ENCODE measurements at places on chromosomes 2 and 18.
A peak's percentile ranks its signal among the peaks of the same experiment; 100 is the strongest.

DNA sequence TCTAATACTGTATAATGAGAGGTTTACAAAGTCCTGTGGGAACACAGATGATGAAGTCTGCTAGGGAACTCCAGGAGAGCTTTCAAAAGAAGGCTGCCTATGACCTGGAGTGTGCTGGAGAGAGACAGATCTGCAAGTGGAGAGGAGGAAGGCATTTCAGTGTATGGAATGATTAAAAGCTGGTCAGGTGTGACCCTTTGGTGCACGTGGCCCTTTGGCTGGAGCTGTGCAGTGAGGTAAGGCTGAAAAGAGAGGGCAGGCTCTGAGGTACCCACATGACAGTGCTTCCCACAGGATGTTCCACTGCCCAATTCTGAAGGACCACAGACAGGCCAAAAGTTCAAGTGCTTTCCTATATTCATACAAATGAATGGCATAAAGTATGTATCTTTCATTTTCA is 157.1 kb downstream of the DYM start:
- no peak for DNase-seq

GRCh38 chr2:7992612-7993602 is 688.9 kb upstream of the ID2 start:
- DNase-seq: no peak

- no peak for DNase-seq
Measured at GRCh38 chr2:170261566-170261965, 83.6 kb downstream of the MYO3B start.

DNA sequence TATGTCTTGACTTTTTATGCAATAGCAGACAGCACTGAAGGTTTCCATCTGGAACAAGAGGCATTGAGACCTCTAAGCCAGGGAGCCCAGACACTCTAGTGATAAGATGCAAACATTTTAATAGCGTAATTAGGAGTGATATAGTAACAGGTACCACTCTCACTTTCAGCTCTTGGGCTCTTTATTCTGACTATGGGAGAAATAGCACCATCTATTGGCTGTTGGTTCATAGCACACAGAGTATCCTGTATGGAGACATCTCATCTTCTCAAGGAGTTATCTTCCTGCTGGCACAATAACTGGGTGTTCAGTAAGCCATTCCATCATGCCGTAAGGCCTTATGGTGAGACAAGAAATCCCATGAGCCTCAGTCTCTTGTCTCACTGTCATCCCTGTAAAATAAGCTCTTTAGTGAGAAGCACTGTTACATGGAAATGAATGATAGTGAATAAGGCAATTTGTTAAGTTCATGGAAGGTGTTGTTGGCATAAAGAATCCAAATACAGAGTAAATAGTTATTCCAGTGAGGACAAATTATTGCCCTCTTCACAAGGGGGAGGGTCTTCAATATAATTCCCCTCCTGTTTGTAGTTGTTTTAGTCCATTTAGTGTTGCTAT is 48.3 kb downstream of the THUMPD2 start:
- peak; percentile 33 for DNase-seq

DNA sequence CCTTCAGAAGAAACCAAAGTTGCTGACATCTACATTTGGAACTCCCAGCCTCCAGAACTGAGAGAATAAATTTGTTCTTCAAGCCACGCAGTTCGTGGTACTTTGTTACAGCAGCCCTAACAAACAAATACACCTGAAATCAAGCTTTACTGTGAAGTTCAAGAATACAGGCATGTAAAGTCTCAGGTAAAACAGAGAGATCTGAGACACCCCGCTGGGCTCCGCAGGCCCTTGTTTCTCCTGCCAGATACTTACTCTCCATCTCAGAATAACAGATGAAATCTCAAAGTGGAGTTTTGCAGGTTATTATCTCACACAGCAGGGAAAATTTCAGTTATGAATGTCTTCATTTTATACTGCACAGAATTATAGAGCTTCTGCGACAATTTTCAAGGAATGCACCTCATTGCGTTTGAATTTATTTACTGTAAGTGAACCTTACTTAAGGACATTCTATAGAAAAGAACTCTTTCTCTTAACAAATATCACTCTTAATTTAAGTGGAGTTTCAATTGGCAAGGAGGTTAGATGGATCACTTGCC is 492.4 kb upstream of the LRATD1 start:
- no peak for DNase-seq

GRCh38 chr2:219570194-219570923 is 980 bp downstream of the OBSL1 start:
- peak; percentile 21 for DNase-seq

DNA sequence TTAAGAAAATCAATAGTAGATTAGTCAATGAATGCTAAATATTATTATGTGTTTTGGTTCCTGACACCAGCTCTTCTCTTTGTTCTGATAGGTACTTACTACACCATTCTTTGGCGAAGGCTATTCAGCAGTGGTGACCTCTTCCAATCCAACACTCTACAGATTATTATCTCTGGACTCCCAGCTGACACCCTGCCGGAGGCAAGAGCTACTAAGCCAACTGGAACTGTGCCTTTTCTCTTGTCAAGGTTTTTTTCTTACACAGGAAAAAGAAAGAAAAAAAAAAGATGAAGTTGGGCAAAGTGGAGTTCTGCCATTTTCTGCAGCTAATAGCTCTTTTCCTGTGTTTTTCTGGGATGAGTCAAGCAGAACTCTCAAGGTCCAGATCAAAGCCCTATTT is 11.7 kb downstream of the CDH7 start:
- DNase-seq: no peak

- no peak for DNase-seq
Measured at GRCh38 chr2:59529726-59530125, 1023.7 kb downstream of the BCL11A start.

DNA sequence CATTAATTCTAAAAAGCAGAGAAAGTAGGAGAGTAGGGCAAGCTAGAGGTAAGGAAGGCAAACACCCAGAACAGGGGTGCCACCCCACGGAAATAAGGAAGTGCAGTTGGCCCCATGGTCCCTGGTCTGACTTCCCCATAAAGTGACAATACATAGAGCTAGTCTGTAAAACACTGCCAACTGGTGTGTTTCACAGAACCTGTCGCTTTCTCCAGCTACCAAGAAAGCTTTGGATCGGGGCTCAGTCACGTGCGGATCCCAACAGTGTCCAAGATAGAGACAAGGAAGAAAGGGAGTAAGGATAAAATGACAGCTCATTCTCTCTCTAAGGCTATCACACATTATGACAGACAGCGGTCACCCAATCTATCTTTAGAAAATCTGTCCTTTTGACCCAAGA is 36.4 kb downstream of the TBC1D8 start:
- peak; percentile 24 for DNase-seq

DNA sequence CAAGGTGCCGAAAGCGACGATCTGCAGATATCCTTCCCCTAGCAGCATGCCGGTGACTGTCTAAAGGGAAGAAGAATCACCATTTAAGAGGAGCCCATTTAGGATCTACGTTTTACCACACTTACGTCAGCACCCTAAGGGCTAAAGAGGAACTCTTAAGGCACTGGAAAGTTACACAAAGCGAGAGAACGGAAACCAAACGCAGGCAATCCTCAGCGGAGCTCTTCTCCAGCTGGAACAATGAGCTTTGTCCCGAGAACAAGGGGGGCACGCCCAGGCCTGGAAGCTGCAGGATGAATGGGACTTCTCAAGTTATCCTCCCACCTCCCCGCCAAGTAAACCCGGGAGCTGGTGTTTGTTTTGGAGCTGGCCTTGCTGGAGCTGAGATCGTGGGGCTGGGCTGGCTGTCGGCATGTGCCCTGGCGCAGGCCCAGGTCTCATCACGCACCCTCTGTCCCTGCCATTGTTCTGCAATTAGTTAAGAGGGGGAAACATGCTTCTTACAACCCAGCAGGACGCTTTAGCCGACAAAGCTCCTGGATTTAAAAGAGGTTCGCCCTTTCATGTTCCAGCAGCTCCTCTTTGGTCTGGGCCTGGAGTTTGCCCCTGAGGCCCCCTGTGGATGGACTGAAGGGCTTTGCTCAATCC is 36.4 kb downstream of the PXDN start:
- peak; percentile 70 for DNase-seq

DNA sequence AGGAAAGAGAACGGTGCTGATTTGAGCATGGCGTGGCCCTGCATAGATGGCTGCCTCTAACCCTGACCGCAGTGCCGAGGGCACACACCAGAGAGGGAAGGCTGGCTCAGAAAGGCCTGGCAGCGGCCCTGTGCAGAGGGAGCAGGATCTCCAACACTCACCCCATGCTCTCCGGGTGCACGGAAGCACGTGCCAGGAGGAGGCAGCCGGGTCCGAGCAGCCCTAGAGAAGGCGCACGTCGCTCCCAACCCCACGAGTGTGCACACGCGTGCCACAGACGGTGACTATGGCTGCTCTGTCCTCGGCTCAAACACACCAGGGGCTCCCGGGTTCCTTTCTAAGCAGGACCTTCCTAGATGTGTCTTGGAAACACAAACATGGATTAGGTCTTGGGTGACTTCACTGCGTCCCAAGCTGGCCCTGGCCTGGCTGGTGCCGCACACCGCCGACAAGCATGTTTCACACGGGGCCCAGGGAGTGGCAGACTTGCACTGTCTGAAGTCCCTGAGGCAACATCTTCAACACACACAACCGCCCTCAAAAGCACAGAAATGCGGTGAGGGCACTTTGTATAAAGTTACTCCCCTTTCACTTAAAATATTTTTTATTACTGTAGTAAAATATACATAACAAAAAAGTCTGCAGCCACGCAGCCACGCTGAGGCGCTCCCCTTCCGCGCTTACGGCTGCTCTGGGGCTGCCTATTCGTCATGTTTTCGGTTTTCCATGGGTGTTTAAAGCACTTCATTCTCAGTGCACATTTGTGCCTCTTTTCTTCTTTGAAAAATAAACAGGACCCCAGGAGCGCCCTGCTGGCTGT is 110.0 kb downstream of the ZNF516 start:
- no peak for DNase-seq

GRCh38 chr2:235301202-235302076 is 192.4 kb upstream of the AGAP1 start:
- no peak for DNase-seq

GRCh38 chr2:98808546-98808945 is 77.6 kb upstream of the MGAT4A start:
- no peak for DNase-seq

DNA sequence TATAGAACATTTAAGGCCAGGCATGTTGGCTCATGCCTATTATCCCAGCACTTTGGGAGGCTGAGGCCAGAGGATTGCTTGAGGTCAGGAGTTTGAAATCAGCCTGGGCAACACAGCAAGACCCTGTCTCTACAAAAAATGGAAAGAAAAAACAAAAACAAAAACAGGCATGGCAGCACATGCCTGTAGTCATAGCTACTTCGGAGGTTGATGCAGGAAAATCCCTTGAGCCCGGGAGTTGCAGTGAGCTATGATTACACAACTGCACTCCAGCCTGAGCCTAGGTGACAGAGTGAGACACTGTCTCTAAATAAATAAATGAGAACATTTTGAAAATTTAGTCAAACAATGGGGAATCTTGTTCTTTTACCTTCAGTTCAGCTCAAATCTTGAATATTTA is 12.1 kb upstream of the YES1 start:
- DNase-seq: no peak

- DNase-seq: no peak
Measured at GRCh38 chr18:28793901-28794300, 617.0 kb upstream of the CDH2 start.

DNA sequence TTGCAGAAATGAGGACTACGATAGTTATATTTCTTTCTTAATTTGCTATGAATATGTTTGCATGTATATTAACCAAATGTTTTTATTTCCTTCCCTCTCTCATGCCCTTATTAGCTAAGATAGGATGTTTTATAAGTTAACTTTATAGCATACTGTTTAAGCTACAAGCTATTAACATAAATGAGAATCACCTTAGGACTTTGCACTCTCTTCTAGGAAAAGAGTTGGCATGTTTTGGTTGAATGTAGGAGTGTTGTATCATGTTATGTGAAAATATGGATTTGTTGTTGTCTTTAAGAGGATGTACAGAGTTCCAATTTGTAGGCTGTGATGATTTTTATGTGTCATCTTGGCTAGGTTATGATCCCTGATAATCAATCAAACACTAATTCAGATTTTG is 467.4 kb upstream of the SETBP1 start:
- no peak for DNase-seq

- peak; percentile 75 for DNase-seq
Measured at GRCh38 chr2:85413592-85414420, 3.6 kb upstream of the CAPG start.

DNA sequence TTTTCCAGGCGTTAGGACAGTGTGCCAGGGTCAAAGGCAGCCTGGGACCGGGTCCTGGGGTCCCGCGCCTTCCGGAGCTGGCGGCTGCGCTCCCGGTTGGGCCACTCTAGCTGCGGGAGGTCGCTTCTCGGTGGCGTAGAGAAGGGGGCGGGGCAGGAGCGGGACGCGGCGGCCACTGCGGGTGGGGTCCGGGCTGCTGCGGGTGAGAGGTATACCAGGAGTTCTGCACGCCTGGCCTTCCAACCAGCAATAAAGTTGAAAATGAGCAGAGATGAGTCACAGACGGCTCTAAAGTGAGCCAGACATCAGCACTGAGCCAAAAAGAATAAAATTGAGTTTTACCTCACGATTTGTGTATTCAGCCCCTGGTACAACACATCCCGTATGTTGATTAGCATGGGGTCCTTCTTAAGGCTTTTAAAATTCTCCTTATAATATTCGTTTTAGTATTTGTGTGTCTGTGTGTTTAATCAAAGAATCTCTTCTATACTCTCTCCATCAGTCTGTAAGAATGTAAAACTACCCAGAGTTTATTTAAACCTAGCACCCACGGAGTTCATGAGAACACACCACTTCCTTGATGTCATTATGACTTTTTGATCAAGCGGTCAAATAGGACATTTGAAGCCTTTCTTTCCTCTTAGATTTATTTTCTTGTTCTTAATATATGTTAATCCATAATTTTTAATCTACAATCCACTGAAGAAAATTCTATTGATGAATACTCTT is at the start of gene C1GALT1C1L:
C1GALT1C1L (minus strand) TSS at position 108 of the 729 bp plus-strand sequence; CDS start at position 1, 107 bp downstream.
- peak; percentile 58 for DNase-seq

DNA sequence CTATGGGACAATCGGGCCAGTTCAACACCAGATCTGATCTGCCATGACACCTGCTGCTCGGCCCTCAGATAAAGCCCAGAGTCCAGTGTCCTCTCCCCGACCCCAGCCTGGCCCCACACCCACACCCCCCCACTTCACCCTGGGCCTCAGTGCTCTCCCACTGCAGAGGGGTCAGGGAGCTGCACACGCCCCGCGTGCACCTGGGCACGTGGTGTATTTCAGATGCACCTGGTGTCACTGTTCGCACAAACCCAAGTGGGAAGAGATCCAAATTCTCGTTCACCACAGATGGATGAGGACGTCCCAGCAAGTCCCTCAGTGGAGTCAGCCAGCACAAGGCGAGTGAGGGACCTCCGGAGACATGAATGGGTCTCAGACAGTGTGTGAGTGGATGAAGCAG is 161.3 kb downstream of the RTP5 start:
- DNase-seq: no peak

- DNase-seq: no peak
Measured at GRCh38 chr2:85444629-85445172, 26.2 kb downstream of the SH2D6 start.
